ENCODE measurements at places on chromosomes 13 and 19.
A peak's percentile ranks its signal among the peaks of the same experiment; 100 is the strongest.

DNA sequence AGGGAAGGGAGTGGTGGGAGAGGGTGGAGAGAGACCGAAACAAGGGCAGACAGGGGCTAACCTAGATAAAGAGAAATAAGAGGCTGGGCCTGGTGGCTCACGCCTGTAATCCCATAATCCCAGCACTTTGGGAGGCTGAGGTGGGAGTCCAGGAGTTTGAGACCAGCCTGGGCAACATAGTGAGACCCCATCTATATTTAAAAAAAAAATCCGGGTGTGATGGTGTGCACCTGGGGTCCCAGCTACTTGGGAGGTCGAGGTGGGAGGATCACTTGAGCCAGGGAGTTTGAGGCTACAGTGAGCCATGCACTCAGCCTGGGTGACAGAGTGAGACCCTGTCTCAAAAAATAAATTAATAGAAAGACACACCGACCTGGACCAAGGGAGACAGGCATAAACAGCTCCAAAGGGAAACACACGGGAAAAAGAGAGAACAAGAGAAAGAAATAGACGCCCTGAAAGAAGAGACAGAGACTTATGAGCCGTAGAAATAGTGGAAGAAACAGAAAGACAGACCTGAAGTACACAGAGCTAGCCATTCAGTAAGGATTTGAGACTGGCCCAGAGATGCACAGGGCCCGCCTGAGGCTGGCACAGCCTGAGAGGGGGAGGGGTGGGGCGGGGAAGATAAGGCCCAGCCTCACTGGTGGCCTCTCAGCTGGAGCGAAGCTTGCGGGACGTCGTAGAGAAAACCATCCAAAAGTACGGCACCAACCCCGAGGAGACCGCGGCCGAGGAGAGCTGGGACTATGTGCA is 2.2 kb downstream of the CD37 start:
- DNase-seq: no peak

DNA sequence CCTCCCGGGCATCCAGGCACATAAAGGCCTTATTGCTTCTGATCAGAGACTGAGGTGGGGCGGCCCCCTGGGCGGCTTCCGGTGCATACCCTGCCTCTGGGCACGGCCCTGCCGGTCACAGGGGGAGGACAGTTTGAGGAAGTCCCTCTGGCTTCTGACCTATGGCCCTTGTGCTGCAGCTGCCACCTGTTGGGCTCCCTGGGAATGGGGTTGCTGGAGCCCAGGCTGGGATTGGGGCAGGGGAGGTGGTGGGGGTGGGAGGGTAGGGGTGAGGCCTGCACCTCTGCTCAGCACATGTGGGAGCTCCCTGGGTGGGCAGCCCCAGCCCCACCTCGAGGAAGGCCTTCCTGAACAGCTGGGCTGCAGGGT is 10.7 kb downstream of the ANO8 start:
- DNase-seq: no peak

DNA sequence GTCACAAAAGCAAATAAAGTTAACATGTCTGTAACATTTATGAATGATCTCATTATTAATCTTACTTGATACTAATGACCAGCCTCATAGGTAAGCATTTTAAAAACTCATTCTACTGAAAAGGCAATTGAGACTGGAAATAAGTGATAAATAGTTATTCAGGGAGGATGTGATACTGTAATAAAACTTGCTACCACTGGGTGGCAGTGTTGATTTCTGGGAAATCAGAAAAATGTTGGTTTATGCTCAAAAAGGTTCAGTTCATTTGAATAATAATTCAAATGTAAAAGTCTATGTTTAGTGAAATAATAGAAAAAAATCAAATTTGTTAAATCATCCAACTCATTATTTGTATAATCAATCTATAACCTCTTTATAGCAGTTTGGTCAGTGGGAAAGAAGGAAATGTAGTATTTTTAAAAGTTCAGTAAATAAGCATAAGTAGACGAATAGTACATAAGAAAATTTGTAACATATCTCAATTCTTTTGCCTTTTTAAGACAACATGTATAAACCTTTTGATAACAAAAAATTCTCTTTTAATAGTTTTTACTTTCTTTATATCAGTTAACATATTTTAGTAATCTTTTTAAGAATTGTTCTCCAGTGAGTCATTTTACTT is 9.6 kb downstream of the ABHD13 start:
- DNase-seq: no peak

DNA sequence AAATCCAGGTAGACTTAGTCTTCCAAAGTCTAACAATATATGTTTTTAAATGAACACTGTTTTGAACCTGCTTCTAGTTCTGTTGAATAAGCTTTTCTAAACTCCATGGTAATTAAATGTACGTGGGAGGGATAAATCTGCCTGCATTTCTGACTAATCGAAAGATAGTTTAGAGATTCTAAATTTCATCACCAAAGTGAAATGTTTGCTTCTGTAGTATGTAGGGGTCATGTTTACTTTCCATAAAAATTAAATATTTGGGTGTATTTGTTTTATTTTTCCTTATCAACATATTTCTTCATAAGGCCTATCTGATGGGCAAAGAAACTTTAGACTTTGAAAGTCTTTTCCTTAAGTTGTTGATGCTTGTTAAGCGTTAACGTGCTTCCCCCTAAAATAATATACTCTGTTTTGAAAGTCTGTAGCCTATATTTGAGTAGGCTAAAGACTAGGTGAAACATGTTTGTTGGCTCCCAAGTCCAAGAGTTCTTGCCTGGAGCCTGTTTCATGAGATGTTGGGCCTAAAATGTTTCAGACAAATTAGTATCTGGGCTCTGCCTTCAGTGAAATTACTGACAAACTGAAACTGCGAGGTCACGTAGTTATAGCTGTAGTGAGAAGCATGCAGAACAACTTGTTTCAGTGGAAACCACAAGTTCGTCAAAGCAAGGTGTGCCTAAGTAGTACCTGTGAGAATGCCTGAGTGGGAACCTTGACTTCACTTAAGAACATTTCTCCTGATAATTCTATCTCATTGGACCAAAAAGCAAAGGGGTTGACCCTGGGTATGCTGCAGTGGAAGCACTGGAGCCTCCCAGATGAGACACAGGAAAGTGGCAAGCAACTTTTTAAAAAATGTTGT is 126.2 kb downstream of the LMO7 start:
- no peak for DNase-seq

DNA sequence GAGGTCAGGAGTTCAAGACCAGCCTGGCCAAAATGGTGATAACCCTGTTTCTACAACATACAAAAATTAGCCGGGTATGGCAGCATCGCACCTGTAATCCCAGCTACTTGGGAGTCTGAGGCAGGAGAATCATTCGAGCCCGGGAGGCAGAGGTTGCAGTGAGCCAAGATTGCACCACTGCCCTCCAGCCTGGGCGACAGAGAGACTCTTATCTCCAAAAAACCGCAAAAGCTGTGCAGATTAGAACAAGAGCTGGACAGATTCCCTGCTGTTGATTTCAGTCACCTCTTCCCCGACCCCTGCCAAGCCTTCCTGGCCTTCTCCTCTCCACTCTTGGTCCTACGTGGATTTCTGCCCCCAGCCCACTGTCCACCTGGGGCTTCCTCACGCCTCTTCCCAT is 8.3 kb downstream of the CAMSAP3 start:
- DNase-seq: no peak

GRCh38 chr19:5152013-5152763 is 183.3 kb downstream of the KDM4B start:
- no peak for DNase-seq

DNA sequence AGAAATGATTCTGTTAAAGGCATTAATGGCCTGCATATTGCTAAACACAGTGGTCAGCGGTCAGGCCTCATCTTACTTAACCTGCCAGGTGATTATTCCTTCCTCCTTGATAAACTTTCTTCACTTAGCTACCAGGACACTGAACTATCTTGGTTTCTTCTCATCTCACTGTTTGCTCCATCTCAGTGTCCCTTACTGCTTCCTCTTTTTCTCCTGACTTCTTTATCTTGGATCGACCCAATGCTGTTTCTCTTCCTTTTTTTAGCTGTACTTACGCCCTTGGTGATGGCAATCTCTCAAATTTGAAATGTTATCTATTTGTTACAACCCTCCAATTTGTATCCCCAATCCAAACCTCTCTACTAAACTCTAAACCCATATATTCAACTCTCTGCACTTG is 7.8 kb upstream of the CLC start:
- no peak for DNase-seq

GRCh38 chr13:73109288-73109899 is 50.6 kb downstream of the KLF5 start:
- DNase-seq: no peak

DNA sequence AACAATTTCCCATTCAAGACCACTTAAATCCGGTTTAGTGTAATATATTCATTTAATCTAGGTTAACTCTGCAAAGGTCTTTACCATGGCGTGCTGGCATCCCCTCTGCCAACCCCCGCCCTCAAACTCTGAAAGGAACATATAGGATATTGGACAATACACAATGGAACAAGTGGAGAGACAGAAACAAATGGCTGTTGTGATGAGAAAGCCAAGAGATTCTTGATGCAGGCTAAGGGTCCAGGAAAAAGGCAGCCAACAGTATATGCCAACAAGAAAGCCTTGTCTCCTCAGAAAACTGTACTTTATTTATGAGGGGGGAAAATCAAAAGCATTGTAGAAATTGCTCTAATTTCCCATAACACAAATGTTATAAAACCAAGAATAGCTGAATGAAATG is 407.3 kb upstream of the SGCG start:
- no peak for DNase-seq

GRCh38 chr19:15672580-15673175 is at the start of gene CYP4F12:
CYP4F12 (plus strand) TSS chr19:15673087; CDS start chr19:15673530, 443 bp downstream.
- DNase-seq: peak; percentile 52

DNA sequence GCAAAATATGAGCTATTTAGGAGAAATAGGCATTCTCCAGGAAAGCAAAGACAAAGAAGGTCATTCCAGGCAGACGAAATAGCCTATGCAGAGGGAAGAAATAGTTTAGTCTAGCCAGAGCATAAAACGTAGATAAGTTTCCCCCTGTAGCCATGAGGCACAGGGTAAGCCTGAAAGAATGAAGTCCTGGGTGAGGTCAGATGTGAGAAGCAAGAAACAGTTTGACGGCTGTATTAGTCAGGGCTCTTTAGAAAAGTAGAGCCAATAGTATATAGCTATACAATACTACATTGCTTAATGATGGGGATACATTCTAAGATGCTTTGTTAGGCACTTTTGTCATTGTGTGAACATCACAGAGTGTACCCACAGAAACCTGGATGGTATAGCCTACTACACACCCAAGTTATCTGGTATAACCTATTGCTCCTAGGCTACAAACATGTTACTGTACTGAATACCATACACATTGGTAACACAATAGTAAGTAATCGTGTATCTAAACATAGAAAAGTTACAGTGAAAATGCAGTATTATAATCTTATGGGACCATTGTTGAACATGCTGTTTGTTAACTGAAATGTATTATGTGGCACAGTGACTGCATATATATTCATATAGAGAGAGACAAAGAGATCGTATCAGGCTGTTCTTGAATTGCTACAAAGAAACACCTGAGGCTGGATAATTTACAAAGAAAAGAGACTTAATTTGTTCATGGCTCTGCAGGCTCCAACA is 59.3 kb upstream of the WDFY2 start:
- DNase-seq: no peak

DNA sequence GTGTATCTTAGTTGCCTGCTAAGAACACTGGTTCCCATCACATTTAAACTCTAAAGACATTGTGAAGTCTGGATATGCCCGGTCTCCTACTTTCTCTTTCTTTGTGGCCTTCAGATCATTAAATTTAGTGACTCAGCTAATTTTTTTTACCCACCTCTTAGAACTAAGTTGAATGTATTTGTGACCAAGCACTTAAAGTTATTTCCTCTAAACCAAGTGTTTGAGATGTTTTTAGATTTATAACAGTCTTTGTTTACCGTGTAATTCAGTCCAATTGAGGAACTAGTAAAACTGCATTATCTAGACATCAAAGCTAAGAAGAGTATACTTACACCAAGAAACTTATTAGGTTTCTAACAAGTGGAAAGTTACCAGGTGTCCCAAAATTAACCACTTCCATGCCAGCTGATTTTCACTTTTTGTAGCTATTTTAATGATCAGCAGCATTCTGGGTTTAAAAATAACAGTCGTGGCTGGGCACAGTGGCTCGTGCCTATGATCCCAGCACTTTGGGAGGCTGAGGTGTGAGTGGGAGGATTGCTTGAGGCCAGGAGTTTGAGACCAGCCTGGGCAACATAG is 53.1 kb downstream of the ARHGAP35 start:
- no peak for DNase-seq

- DNase-seq: no peak
Observed at GRCh38 chr13:94987869-94988268, 275.5 kb upstream of the SOX21 start.

- DNase-seq: no peak
Observed at GRCh38 chr19:20863176-20863575, 59.9 kb upstream of the ZNF85 start.

DNA sequence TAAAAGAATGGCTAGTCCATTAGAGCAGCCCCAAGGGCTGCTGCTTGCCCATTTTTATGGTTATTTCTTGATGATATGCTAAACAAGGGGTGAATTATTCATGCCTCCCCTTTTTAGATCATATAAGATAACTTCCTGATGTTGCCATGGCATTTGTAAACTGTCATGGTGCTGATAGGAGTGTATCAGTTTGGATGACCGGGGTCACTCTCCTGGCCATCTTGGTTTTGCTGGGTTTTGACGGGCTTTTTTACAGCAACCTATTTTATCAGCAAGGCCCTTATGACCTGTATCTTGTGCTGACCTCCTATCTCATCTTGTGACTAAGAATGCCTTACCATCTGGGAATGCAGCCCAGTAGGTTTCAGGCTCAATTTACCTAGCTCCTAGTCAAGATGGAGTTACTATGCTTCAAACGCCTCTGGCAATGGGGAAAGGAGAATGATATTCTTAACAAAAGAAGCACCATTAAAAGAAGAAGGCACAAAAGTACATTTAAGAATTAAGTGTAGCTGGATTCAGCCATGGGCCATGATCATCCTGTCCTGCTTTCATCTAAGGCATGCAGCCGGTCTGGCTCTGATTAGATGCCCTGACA is 1156.0 kb downstream of the PCDH9 start:
- no peak for DNase-seq

DNA sequence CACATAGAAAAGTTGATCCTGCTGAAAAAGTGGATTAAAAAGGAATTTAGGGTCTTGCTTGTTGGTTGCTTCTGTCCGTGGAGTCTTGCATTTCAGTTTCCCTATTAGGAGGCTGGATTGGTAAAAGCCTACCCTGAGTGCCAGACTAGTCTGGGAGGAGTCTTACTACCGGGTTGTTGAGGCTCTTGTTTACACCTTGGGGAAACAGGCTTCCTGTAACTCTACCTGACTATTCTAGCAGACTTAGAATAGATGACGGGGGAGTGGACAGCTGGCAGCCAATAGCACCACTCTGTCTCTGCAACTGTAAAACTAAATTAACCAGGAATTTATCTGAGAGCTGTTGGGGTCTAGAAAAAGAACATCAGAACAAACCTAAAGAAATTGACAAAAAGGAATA is 11.3 kb upstream of the MPHOSPH8 start:
- no peak for DNase-seq

DNA sequence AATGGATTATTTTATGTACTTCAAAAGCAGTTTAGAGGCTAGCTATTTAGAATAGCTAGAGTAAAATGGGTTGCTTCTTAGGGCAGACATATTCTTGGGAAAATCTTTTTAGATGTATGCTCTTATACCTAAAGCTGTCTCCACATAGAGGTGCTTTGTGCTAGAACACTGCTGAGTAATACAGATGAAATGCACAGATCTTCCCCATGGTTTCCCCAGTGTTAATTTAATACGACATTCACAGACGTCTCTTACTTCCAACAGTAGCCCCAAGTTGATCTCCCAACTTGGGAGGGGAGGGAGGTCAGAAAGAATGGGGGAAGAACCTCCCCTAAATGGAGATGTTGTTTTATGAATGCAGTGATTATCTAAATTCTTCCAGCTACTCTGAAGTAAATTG is 16.9 kb downstream of the NALCN start:
- DNase-seq: no peak

- DNase-seq: no peak
Observed at GRCh38 chr19:30898353-30899103, 450.7 kb downstream of the TSHZ3 start.
